Activated CD4-positive, alpha-beta T cell treated with anti-CD3 and anti-CD28 coated beads, Interleukin-2, amount 50 U/mL, for 4 hours (primary cell): ENCODE measurements at places on chromosomes 11 and 22.

GRCh38 chr11:117535201-117535849 is 207.7 kb downstream of the CEP164 start:
- no peak for DNase-seq

GRCh38 chr11:29328961-29329441 is 687.8 kb downstream of the KCNA4 start:
- DNase-seq, result no peak

DNA sequence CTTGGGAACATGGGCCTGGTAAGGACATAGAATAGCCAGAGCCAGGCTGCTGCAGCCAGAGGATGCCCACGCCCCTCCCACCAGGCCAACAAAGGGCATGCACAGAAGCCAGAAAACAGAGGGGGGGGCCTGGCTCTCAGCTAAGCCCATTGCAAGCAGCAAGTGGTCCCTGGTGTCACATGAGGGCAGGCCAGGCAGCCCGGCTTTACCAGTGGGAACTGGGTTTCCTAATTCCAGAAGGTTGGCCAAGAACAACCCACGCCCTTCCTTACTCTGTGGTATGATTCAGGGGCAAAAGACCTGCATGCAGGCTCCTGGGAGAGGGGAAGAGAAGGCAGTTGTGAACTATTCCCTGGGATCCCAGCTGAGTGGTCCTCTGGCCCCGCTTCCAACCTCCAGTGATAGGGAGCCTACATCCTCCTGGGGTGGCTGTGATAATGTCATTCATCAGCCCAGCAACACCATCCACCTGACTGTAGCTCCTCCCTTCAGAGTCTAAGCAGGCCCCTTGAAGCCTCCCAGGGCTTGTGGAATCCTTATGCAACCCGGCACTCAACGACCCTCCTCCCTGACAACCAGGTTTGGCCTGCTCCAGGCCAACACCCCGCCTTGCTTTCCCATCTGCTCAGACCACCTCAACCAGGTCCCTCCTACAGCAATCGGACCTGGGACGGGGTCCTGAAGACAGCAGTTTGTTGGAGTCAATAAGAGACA is 62.1 kb upstream of the LMO1 start:
- no peak for DNase-seq

GRCh38 chr11:118917481-118918127 is 8.1 kb downstream of the BCL9L start:
- DNase-seq, result no peak

DNA sequence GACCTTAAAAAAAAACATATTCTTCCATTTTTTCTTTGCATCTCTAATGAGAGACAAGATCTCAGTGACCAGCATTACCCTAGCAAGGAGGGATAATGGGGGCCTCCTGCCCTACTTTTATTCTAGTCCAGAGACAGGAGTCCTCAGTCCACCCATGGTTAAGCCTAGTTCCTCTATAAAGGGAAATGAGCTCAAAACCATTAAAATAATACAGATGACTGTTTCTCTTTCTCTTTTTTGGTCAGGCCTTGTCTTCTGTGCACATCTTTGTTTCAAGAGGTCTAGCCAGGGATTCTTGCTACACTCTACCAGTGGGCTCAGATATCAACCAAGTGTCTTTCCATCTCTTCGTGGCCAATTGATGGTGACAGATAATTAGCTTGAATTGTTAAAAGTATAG is 73.1 kb downstream of the MPPED2 start:
- DNase-seq, result no peak
